ENCODE measurements at places on chromosomes 13 and 19. TPM values are rescaled to one million over a fixed set of nuclear protein-coding genes. Genes with fewer than 3 reads are reported as not detected.

PGLYRP2 gene
- total RNA-seq, result not detected

ZNF492 gene
- total RNA-seq, result under 0.01 TPM

FXYD7 gene
- not detected for total RNA-seq

BEST2 gene
- not detected for total RNA-seq

LENG9 gene
- total RNA-seq, result 5.6 TPM

CLIP3 gene
- total RNA-seq, result 4.0 TPM

TPTE2 gene
- not detected for total RNA-seq

FFAR3 gene
- total RNA-seq, result not detected

CLEC17A gene
- total RNA-seq, result not detected

LSR gene
- 0.29 TPM for total RNA-seq
